Stimulated activated CD8-positive, alpha-beta memory T cell treated with anti-CD3 and anti-CD28 coated beads, Interleukin-7, amount 100 ng/mL, for 1 hour (primary cell): ENCODE measurements at places on chromosomes 16 and 17.

DNA sequence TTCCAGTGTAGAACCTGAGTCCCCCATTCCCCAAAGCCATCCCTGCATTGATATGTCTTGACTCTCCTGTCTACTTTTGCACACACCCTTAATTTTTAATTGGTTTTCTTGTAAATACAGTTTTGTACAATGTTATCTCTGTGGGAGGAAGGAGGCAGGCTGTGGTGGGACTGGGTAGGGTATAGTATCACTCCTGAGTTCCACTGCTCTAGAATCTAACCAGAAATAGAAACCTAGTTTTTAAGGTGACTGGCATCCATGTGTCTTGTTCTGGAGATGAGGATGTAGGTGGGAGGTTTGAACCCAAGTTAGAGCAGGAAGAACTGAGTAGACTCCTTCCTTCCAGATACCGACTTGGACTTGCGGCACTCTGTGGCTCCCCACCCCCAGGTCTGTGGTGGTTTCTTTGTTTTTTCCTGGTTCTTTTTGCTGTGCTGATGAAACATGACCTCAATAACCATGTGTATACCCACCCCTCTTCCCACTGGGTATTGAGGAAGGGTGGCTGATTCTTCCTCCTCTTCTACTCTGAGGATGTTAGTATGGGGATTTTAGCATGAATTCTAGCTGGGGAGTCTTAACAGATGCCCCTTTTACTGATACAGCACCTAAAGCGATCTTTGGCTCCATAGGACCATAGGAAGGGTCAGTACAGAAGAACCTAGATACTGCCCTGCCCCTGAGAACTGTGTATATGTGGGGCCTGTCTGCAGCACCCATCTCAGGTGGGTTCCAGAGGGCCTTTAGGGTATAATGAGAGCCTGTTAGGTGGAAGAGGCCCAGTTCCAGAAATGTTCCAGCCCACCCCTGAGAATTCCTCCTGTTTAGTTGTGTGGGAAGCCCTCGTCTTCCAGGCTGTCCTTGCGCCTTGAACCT, 48.7 kb downstream of the SF3B3 start:
- no peak for DNase-seq

DNA sequence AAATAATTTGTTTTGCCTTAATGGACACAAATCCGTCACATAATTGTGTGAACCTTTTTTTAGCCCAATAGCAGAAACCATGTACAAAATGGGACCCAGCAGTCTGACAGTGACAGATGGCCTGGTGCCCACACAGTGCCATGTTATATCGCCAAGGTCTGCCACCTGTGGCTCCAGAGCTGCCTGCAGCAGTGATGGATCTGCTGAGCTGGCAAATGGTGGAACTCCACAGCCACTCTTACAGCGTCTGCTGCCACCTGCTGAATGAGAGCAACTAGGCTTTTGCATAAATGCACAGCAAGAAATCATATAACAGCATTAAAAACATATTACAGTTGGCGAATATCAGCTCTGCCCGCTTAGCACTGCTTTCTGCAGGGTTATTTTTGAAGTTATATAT, 59.4 kb downstream of the NUP93 start:
- no peak for DNase-seq

- no peak for DNase-seq
Measured at GRCh38 chr17:78972507-78973105, 7.1 kb downstream of the LGALS3BP start.

- no peak for DNase-seq
Measured at GRCh38 chr16:58492735-58493134, 7.2 kb upstream of the NDRG4 start.

GRCh38 chr17:11882716-11883115, 114.6 kb downstream of the ZNF18 start:
- DNase-seq, result no peak

- DNase-seq, result no peak
Measured at GRCh38 chr17:45016823-45017222, 34.6 kb downstream of the DCAKD start.

DNA sequence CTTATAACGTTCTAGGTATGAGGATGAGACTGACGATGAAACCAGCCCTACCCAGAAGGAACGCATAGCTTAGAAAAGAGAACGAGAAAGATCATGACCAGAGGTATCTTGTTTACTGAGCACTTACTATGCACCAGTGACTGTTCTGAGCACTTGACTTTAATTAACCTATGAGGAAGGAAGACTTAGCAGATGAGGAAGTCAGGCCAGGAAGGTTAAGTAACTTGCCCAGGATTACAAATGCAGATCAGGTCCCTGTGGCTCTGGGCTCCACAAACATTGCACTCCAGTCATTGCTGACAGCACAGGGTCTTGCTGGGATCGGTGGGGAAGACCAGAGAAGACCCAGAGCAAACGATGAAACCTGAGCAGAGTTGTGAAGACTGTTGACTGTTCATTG, 7.1 kb downstream of the KRT13 start:
- no peak for DNase-seq

- DNase-seq, result peak; percentile 56
Measured at GRCh38 chr17:55750750-55751657, at the start of gene PCTP. Gene PCTP, plus strand, starts transcription at chr17:55751051. Its CDS starts 53 bp downstream, at chr17:55751104.

GRCh38 chr16:66605979-66606751, 1.7 kb downstream of the CMTM3 start:
- DNase-seq, result no peak

DNA sequence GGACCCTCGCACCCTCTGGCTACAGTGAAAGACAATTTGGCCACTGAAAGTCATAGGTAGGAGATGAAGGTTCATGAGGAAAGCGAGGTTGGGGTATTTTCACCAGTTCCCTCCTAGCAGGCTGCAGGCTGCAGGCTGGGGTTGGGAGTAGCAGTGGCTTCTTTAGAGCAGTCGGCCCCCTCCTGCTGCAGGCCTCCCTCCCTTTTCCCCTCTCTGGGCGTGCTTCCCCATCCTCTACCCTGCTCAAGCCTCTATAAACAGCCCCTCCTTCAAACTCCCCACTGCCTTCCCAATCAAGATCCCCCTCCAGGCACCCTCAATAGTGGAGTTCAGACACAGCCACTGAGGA, 41.8 kb downstream of the GAS7 start:
- no peak for DNase-seq

DNA sequence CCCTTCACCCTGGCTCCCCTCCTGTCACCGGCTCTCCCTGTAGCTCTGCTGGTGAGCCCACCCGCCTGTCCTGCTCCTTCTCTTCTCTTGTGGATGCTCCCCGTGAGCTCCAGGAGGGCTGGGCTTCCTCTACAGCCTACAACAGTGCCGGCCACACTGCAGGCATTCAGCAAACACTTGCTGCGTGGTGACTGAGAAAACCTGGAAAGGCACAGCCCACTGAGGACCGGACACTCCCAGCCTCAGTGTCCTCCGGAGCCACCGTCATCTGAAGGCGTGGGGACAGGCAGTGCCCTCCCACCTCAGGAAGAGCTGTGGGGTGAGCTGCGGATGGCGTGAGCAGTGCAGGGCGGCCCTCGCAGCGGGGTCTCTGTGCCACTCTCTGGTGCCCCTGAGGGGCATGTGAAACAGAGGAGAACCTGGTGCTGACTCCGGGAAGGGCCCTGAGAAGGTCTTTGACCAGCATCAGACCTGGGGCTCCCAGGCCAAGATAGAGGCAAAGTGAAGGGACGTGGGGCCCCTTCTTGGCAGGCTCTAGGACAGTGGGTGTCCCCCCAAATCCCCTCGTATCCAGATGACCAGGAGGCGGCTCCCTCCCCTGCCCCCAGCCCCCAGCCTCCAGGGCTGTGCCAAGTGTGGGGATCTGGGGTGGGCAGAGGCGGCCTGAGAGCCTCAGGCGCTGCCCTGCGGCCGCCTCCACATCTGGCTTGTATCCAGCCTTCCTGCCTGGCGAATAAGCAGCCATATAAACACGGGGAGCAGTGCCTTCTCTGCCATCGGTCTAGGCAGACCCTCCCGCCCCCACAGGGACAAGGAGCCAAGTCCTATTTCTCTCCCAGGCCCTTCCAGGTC, 44.0 kb upstream of the PABPN1L start:
- no peak for DNase-seq

DNA sequence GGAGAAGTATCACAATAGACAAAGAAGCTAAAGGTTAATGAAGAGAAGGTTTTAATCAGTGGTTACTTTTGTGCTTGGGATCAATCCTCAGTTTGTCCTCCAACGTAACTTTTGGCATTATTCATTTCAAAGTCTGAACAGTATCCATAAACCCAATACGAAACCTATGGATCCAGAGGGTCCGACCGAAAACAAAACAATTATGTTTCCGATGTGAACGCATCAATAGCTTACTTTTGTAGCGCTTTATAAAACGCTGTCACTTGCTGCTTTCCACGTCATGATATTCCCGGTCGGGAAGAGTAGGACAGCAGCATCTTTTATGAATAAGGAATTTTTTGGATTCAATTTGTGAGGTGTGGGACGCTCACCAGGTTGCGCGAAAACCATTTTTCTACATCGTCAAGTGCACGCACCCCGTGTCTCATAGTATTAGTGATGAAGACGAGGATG, 383.8 kb downstream of the ZFHX3 start:
- no peak for DNase-seq

GRCh38 chr16:14063618-14064581, 7.2 kb upstream of the MRTFB start:
- no peak for DNase-seq

- no peak for DNase-seq
Measured at GRCh38 chr16:84780544-84781376, 39.0 kb upstream of the CRISPLD2 start.

GRCh38 chr17:18224053-18224386, 1.4 kb upstream of the LLGL1 start:
- DNase-seq, result no peak

GRCh38 chr17:33871720-33872540, 383.2 kb upstream of the CCL2 start:
- no peak for DNase-seq

- no peak for DNase-seq
Measured at GRCh38 chr17:43946781-43947180, 4.5 kb upstream of the PPY start.

- DNase-seq, result no peak
Measured at GRCh38 chr17:80992077-80992947, 671 bp downstream of the CHMP6 start.

GRCh38 chr16:29825145-29826044, 5.1 kb downstream of the MVP start:
- no peak for DNase-seq

DNA sequence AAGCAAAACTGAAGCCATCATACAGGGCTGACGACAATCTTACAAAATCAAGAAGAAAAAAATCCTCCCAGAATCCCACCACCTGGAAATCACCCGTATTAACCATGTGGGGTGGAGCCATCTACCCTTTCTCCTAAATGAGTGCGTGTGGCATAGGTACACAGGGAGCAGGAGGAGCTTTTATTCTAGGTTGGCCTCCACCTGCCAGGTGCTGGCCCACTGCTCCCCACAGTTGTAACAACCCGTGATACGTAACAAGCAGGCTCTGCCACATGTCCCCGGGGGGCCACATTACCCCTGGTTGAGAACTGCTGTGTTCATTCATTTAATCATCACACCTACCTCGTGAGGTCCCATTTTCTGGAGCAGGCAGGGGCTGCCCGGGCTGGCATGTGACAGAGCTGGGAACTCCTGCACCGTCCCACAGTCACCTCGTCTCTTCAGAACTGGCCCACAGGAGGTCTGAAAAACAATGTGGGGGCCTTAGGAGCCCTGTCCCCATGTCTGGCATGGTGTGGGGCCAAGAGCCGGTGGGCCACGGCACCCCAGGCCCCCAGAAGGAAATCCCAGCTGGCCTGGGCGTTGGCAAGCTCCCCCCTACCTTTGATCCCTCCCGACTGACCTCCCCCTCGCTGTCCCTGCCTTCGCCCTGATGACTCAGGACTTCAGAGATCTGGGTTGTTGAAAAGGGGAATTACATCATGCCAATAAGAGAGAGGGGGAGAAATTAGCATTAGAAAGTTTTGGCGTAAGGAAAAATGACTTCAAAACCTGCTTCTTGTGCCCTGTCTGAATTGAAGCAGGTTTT, 12.9 kb downstream of the CMIP start:
- no peak for DNase-seq

DNA sequence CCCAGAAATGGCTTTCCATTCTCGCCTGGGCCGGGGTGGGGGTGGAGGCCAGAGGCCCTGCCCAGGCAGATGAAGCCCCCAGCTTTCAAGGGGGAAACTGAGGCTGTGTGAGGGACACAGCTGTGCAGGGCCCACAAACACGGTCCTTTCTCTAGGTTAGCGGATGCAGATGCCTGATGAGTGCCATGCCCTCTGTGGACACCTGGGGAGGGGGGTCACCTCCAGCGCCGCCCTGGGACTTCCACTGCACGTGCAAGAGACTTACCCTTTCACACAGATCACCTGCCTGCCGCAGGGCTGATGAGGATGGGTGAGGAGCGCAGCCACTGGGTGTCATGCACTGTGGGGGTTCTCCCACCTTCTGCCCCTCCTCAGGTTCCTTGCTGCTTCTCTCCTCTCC, 2.6 kb upstream of the ANTKMT start:
- DNase-seq, result no peak

GRCh38 chr17:33297643-33298042, 4.5 kb upstream of the ASIC2 start:
- no peak for DNase-seq

- DNase-seq, result no peak
Measured at GRCh38 chr16:23072769-23073549, 76.3 kb downstream of the USP31 start.

DNA sequence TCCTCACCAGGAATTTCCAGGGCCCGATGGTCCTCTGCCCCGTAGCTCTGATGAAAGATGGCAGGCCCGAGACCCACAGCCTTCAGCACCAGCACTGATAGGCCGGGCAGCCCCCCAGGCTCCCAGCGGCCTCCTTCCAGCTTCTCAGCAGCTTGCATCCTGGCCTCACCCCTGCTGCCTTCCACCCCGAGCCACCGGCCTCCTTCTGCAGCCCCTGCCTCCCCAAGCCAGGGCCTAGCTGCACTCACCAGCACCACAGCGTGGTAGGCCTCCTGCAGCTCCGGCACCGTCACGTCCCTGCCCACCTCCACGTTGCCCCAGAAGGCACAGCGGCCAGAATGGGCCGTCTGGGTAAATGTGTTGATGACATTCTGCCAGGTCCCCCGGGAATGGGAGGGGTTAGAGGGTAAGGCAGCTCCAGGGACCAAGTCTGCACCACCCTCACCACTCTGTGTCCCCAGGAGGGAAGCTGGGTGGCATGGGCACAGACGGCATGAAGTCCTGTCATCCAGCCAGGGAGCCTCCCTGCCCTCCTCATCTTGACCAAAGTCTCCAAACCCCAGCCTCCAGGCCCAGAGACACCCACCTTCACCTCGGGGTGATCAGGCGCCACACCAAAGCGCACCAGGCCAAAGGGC, 6.5 kb downstream of the FDXR start:
- DNase-seq, result no peak

GRCh38 chr17:69064476-69064875, 3.7 kb upstream of the ABCA9 start:
- DNase-seq, result no peak

DNA sequence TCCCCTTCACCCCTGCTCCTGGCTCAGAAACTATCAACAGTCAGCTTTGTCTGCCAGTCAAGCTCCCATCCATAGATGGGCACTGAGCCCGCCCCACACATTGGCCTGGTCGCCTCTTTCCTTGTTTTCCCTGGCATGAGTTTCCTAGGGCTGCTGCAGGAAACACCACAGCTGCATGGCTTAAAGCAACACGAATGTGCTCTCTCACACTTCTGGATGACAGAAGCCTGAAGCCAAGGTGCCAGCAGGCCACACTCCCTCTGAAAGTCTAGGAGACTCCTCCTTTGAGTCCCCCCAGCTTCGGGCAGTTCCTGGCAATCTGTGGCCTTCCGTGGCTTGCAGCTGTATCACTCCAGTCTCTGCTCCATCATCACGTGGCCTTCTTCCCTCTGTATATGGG, 69.9 kb downstream of the TBC1D16 start:
- DNase-seq, result no peak

- DNase-seq, result no peak
Measured at GRCh38 chr16:54226296-54227010, 60.1 kb downstream of the IRX3 start.
